Activated CD4-positive, alpha-beta T cell treated with anti-CD3 and anti-CD28 coated beads, Interleukin-2, amount 10 ng/mL, durations not matched to agents 24 days and 14 days (primary cell): ENCODE measurements at places on chromosomes 16 and 17.

- DNase-seq, result no peak
- peak overlapping the region; percentile 54 for H3K27ac ChIP-seq
- peak overlapping the region; percentile 39 for H3K4me3 ChIP-seq
Measured at GRCh38 chr17:35449371-35449931, 885 bp upstream of the SLFN13 start.

DNA sequence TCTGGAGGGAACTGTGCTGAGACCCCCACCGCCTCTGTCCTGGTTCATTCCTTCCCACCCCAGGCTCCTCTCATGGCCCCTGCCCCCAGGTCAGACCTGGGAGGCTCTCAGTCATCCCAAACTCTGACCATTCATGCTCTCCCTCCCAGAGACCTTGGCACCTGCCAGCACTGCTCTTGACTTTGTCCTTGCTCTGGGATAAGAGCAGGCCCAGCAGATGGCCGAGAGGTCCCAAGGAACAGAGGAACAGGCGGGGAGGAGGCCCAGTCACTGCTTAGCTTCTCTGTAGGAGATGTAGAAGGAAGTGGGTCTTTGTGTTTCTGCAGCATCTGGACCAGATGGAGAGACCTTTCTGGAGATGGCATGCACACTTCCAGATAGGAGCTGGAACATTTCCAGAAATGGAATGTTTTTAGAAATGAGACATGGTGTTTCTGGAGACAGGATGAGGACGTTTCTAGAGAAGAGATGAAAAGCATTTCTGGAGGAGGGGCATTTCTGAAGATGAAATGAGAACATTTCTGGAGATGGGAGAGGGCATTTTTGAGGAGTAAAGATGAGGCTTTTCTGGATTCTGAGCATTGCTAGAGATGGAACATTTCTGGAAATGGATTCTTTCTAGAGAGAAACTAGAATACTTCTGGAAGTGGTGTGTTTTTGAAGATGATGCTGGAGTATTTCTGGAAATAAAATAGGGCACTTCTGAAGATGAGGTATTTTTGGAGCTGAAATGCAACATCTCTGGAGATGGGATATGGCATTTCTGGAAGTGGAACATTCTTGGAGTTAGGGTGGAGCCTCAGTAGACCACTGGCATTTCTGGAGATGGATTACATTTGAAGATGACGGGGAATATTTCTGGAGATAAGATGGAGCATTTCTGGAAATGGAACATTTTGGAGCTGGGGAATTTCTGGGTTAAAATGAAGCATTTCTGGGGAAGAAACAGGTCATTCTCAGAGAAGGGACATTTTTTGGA lies 55.2 kb downstream of the RAI1 start:
- H3K4me3 ChIP-seq, result no peak overlapping the region
- H3K27ac ChIP-seq, result no peak overlapping the region
- DNase-seq, result no peak
- H3K27me3 ChIP-seq, result no peaks in the 10 kb centered on the region
- peaks cover 25% of the 10 kb centered on the region for H3K4me1 ChIP-seq

DNA sequence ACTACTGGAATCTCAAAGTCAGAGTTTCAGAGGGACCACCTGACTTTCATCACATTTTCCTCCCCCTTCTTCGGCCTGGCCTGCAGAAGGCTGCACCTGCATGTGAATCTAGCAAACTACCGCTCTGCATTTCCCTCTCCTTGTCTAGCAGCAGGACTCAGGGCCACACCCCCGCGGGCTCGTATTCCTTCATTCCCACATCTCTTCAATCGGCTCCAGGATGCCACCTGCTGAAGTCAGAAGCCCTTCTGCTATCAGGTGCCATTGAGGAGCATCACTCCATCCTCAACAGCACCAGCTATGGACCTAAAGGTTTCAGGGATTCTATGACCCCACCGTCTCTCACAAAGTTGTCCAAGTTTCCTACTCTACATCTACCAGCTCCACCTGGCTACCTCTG lies 169.5 kb downstream of the VPS53 start:
- no peaks in the 10 kb centered on the region for H3K27me3 ChIP-seq
- no peak overlapping the region for H3K27ac ChIP-seq
- peaks cover 44% of the 10 kb centered on the region for H3K36me3 ChIP-seq
- peaks cover 12% of the 10 kb centered on the region for H3K4me1 ChIP-seq
- no peak overlapping the region for H3K4me3 ChIP-seq
- no peak for DNase-seq

- no peak overlapping the region for H3K4me3 ChIP-seq
- DNase-seq, result no peak
- H3K36me3 ChIP-seq, result peaks cover 31% of the 10 kb centered on the region
- peaks cover 21% of the 10 kb centered on the region for H3K4me1 ChIP-seq
- no peaks in the 10 kb centered on the region for H3K27me3 ChIP-seq
- no peak overlapping the region for H3K27ac ChIP-seq
Measured at GRCh38 chr16:84103678-84104077, 13.1 kb downstream of the MBTPS1 start.

DNA sequence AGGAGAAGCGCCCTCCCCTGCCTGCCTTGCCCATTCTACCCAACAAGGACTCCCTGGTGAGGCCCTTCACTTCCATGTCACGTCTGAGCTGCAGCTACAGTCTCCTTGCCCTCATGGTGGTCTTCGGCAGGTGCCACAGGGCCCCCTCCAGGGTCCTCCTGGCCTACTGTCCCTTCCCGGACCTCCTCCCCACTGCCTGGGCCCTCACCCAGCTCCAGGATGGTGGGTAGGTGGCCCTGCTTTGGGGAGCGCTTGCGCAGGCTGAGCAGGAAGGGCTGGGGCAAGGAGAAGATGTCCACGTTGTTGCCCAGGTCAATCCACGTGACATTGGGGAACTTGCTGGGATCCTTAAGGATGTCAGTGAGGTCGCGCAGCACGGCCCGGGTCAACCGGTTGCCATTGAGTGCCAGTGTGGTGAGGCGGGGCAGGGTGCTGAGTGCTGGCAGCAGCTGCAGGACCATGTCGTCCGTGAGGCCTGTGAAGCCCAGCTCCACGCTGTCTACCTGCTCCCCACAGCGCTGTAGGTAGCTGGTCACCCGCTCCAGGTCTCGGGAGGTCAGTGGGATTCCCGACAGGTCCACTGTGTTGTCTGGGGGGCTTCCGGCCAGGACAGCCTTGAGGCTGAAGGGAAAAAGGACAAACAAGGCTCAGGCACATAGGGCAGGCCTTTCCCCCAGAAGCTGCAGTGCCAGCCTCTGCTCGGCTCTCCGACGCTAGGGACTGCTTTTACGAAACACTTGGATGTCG lies 28.3 kb downstream of the TRPV2 start:
- H3K27me3 ChIP-seq, result no peaks in the 10 kb centered on the region
- peaks cover 73% of the 10 kb centered on the region for H3K36me3 ChIP-seq
- DNase-seq, result no peak
- H3K4me1 ChIP-seq, result peaks cover 44% of the 10 kb centered on the region
- no peak overlapping the region for H3K4me3 ChIP-seq

DNA sequence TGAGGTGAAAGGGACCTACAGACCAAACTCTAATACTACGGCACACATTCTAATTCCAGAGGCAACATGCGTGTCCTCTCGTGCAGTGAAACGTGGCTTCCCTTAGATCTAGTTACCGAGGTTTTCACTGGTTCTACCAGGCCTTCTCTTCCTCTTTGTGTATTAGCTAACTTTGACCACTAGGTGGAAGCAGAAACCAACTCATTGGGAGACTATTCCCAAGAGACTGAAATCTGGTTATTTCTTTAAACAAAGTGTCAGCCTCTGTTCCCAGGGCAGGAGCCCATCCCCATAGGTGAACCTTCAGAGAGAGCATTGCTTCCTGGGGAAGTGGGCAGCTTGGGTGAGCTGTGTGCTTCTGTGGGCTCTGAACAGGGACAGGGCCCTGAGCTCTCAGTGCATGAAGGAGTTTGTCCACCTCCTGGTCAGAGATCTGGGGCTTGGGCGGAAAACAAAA lies 19.7 kb upstream of the RCVRN start:
- H3K27ac ChIP-seq, result no peak overlapping the region
- H3K27me3 ChIP-seq, result no peaks in the 10 kb centered on the region
- no peak overlapping the region for H3K4me3 ChIP-seq
- peak; percentile 76 for DNase-seq

DNA sequence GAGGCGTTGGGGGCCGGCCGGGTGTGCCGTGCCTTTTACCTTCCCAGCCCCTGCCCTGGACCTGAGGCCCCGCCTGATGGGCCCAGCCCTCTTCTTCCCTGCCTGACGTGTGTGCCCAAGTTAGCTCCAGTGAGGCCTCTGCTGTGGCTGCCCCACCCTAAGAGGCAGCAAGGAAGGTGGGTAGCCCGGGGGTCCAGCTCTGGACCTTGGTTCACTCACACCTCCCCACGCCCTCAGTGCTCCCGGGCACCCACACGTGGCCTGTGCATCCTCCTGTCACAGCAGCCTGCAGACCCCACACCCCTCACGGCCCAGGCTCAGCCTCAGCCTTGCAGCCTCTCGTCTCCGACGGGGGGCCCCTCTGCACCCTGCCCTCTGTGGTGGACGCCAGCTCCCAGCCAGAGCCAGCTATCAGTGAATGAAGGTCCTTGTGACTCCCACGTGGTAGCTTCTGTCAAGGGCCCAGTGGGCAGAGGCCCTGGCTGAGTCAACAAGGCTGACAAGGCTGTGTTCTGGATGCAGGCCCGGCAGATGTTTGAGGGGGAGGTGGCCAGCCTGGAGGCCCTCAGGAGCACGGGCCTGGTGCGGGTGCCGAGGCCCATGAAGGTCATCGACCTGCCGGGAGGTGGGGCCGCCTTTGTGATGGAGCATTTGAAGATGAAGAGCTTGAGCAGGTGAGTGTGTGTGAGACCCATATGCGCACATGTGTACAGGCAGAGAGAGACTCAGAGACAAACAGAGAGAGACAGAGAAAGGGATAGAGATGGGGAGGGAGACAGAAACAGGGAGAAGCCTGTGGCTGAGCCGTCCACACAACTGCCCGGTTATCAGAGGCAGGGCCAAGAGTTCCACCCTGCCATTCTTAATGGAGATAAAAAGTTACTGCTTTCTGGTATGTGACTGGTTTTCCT lies 2.8 kb downstream of the FN3K start:
- H3K4me3 ChIP-seq, result no peak overlapping the region
- DNase-seq, result no peak
- peaks cover 32% of the 10 kb centered on the region for H3K36me3 ChIP-seq
- H3K4me1 ChIP-seq, result no peaks in the 10 kb centered on the region
- H3K27ac ChIP-seq, result no peak overlapping the region

GRCh38 chr17:15261258-15261801 lies 3.8 kb downstream of the PMP22 start:
- peaks cover 74% of the 10 kb centered on the region for H3K27me3 ChIP-seq
- H3K27ac ChIP-seq, result no peak overlapping the region
- H3K4me1 ChIP-seq, result peaks cover 20% of the 10 kb centered on the region
- H3K36me3 ChIP-seq, result peaks cover 1% of the 10 kb centered on the region
- peak overlapping the region; percentile 84 for H3K4me3 ChIP-seq

GRCh38 chr17:57750895-57751294 lies 5.8 kb upstream of the CCDC182 start:
- no peak overlapping the region for H3K4me3 ChIP-seq
- no peak overlapping the region for H3K27ac ChIP-seq
- DNase-seq, result no peak
- H3K36me3 ChIP-seq, result no peaks in the 10 kb centered on the region
- H3K27me3 ChIP-seq, result peaks cover 18% of the 10 kb centered on the region

- H3K36me3 ChIP-seq, result peaks cover 61% of the 10 kb centered on the region
- no peak overlapping the region for H3K4me3 ChIP-seq
- H3K4me1 ChIP-seq, result peaks cover 18% of the 10 kb centered on the region
- no peaks in the 10 kb centered on the region for H3K27me3 ChIP-seq
Measured at GRCh38 chr16:16008666-16009065, 59.2 kb downstream of the ABCC1 start.

DNA sequence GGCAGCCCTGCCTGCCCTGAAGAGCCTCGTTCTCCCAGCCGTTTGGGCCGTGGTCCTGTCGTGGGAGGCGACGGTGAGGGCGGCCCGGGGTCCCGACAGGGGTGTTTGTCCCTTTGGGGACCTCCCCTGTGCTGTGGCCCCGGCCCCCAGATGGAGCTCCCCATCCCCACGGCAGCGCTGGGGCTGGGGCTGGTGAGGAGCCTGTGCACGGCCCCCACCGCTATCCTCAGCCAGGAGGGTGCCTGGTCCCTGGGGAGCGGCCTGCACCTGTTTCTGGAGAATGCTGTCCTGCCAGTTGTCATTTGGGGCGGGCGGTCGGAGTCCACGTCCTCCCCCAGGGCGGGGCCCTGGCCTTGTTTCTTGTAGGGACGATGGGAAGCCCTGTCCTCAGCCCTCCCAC lies 6.6 kb downstream of the CAPN15 start:
- no peak overlapping the region for H3K4me3 ChIP-seq
- H3K4me1 ChIP-seq, result peaks cover 5% of the 10 kb centered on the region

DNA sequence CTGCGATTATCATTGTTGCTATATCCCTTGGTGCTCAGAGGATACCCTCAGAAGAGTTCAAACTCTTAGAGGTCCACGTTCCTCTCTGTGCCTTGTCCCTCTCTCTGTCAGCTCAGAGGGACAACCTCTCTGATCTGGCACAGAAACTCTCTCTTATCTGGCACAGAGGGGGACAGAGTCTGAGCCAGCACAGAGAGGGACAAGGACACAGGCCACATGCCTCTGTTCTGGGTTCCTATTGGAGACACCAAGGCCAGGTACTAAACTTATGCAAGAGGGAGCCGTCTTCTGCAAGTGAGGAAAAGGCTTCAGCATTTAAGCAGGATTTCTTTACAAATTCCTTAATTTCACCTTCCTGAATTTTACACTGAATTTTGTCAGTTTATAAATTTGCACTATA lies 565.2 kb downstream of the TOX3 start:
- H3K36me3 ChIP-seq, result no peaks in the 10 kb centered on the region
- no peak overlapping the region for H3K27ac ChIP-seq
- H3K27me3 ChIP-seq, result no peaks in the 10 kb centered on the region
- no peak overlapping the region for H3K4me3 ChIP-seq
- no peaks in the 10 kb centered on the region for H3K4me1 ChIP-seq
- DNase-seq, result no peak

DNA sequence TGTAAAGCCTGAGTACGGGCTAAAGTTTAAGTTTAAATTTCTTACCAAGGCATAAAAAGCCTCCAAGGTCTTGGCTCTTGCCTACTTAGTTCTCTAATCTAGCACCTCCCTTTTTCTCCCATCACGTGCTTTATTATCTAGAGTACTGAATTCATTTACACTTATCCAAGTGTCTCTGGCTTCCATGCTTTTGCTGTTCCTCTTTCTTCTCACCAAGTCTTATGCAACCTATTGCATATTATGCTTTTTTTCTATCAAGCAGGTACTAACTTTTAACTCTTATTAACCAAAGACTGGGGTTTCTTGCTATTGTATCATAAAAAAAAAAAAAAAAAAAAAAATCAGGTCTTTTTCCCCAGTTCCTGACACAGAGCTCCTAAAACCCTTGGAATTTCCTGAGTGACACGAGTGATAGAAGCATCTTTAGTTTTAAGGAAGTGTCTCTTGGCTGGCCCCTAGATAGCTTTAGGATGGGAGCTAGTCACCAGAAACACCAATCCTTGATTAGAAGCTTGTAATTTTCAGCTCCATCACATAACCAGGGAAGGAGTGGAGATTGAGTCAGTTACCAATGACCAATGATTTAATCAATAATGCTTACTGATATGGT lies 44.9 kb downstream of the SSH2 start:
- no peak overlapping the region for H3K4me3 ChIP-seq
- H3K27ac ChIP-seq, result no peak overlapping the region
- DNase-seq, result peak; percentile 8
- H3K36me3 ChIP-seq, result peaks cover 6% of the 10 kb centered on the region
- H3K27me3 ChIP-seq, result no peaks in the 10 kb centered on the region
- peaks cover 11% of the 10 kb centered on the region for H3K4me1 ChIP-seq
